Stimulated activated CD8-positive, alpha-beta memory T cell treated with anti-CD3 and anti-CD28 coated beads, Interleukin-4, amount 100 ng/mL, for 1 hour (primary cell): ENCODE measurements at places on chromosomes 7 and 10.

DNA sequence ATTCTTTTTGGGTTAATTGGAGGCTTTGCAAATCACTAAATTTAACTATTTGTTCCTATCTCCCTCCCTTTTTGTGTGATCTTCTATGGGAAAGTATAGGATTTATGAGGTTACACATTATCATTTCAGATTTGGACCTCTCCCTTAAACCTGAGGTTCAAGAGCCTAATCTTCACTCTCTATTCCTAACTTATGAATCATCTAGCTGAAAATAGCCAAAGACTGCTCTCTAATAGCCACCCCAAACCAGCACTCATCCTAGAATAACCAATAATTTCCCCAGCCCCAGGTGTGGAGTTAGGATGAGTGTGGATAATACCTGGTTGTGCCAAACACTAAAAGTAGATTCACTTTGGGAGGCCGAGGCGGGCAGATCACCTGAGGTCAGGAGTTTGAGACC is 499.2 kb downstream of the GFRA1 start:
- DNase-seq, result no peak

- no peak for DNase-seq
Observed at GRCh38 chr10:59360605-59361405, 1.5 kb downstream of the FAM13C start.

DNA sequence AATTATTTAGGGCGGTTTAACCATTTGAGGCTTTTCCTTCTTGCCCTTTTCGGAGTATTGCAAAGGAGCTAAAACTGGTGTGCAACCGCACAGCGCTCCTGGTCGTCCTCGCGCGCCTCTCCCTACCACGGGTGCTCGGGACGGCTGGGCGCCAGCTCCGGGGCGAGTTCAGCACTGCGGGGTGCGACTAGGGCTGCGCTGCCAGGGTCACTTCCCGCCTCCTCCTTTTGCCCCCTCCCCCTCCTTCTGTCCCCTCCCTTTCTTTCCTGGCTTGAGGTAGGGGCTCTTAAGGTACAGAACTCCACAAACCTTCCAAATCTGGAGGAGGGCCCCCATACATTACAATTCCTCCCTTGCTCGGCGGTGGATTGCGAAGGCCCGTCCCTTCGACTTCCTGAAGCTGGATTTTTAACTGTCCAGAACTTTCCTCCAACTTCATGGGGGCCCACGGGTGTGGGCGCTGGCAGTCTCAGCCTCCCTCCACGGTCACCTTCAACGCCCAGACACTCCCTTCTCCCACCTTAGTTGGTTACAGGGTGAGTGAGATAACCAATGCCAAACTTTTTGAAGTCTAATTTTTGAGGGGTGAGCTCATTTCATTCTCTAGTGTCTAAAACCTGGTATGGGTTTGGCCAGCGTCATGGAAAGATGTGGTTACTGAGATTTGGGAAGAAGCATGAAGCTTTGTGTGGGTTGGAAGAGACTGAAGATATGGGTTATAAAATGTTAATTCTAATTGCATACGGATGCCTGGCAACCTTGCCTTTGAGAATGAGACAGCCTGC is 3.1 kb downstream of the FZD1 start:
- no peak for DNase-seq

DNA sequence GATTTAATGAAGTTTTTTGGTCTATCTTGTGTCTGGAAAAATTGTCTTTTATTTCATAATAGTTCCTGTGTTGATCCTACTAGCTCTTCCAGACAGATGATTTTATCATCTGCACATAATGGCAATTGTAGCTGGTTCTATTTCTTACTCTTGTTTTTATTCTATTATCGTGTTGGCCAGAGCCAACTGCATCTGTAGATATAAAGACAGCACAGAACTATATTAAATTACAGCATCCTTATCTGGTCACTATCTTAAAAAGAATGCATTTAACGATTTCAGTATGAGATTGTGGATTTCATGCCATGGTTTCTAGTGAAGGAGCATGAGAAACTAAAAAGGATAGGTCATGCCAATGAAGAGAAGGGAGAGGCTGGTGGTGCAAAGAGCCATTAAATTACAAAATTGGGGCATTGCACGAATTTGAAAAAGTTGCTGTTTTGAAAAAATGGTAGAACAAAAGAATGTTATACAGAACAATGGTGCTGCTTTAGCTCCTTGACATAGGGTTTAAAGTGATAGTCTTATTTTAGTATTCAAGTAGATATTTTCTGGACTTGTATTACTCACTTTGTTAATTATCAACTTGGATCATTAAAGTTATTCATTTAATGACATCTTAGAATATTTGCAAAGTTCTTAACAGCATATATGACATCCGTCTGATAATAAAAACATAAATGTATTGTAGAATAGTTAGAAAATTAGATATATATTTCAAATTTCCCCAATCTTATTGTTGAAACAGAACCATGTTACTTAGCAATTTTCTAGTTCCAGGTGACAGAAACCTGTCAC is 1250.3 kb downstream of the REEP3 start:
- no peak for DNase-seq

DNA sequence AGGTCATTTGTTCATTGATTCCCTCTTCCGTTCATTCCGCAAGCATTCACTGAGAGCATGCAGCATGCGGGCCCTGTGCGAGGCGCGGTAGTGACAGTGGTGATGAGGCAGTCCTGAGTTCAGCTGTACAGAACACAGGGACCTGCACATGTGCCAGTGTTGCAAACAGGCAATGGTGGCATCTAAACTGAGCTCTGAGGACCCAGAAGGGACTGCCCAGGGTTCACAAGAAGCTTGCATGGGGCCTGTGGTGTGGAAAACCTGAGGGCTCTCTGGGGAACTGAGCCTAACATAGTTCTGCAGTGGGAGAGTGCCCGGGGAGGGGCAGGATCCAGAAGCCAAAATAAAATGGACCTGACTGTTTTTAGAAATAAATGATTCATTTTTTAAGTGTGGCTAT is 13.2 kb downstream of the ZNF488 start:
- no peak for DNase-seq

DNA sequence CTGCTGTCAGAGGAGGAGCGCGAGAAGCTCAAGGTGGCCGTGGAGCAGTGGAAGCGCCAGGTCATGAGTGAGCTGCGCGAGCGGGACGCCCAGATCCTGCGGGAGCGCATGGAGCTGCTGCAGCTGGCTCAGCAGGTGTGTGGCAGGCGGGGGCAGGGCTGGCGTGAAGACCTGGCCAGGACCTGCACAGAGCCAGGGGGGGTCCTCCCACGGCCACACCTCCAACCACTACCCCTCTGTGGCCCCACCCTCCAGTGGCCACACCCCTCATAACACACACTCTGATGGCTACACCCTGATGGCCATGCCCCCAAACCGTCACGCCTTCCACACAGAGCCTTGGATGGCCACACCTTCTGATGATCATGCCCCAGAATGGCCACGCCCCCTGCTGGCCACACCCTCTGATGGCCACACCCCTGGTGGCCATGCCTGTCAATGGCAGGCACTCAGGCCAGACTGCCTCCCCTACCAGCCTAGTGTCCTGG is 23.4 kb upstream of the DPYSL4 start:
- DNase-seq, result no peak

GRCh38 chr10:129934196-129934925 is 29.7 kb downstream of the EBF3 start:
- DNase-seq, result no peak

GRCh38 chr10:5913736-5914135 is 23.7 kb downstream of the FBH1 start:
- DNase-seq, result no peak

DNA sequence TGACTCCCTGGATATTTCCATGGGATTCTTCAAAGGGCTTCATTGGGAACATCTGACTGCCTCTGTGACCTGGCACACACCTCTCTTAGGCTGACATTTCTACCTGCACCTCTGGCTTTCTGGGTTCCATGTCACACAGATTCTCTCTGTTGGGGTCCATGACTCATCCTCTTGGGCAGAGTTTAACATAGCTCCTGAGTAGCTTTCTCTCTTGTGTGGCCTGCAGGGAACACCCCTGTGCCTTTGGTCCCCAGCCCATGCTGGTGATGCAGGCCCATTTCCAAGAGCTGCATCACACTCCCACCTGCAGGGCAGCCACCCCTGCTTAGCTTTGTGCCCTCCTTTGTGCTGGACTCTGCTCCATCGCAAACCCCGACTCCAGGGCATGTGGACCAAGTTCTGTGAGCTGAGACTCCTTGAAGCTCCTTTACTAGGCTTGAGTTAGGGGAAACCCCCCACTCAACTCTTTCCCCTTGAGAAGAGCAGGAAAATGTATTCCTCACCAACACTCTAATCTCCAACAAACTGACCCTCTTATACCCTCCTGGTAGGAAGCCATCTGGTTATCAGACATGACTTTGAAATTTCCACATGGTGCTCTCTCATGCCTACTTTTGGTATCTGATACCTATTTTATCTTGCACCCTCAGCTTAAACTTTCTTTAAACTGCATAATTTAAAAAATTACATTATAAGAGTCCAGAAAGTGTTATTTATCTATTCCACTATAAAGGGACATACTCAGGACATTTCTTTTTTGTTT is 93.3 kb downstream of the ZNF777 start:
- DNase-seq, result no peak

- no peak for DNase-seq
Observed at GRCh38 chr10:10493833-10494232, 523.8 kb upstream of the CELF2 start.

GRCh38 chr7:149778696-149779501 is 5.5 kb upstream of the ZNF467 start:
- DNase-seq, result no peak

DNA sequence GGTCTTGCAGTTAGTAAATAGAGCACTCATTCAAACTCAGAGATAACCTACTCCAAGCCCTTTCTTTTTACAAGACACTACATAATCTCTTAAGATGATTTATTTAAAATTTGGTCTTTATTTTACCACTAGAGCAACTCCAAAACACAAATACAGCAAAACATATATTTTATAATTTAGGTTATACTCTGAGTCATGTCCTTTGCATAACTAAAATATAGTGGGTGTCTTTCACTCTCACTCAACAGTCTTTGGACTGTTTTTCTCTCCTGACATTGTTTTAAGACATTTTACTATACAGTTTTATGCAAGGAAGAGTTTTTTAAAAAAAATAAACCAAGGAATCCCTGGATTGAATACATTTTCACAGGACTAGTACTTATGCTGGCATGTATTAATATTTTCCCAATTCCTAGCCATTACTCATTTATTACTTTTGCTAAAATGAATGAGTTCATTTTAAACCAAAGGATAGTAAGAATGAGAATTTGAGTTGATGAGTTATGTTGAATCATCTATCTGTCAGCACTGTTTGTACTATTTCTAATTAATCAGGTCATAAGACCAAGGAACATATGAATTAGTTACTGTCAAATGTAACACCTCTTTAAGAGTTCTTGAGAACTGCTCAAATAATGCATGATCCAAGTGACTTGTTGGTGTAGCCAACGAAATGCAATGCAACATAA is 303.1 kb upstream of the FZD1 start:
- DNase-seq, result no peak

DNA sequence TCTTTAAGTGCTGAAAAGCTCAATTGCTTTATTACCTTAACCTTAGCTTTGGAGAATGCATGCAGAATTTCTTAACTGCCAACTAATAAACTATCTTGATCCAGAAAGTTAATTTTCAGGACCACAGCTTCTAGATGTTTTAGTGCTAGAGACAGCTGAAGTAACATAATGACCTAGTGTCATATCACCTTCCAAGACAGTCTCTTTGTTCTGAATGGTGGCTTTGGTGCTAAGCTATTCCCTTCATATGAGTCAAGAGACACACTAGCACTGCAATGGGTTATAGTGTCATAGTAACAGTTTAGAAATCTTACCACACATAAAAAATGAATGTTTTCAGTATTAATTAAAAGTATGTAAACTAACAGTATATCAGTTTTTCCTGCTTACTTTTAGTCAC is 115.4 kb upstream of the LRRN3 start:
- no peak for DNase-seq

GRCh38 chr7:55060636-55061022 is 41.8 kb downstream of the EGFR start:
- no peak for DNase-seq

DNA sequence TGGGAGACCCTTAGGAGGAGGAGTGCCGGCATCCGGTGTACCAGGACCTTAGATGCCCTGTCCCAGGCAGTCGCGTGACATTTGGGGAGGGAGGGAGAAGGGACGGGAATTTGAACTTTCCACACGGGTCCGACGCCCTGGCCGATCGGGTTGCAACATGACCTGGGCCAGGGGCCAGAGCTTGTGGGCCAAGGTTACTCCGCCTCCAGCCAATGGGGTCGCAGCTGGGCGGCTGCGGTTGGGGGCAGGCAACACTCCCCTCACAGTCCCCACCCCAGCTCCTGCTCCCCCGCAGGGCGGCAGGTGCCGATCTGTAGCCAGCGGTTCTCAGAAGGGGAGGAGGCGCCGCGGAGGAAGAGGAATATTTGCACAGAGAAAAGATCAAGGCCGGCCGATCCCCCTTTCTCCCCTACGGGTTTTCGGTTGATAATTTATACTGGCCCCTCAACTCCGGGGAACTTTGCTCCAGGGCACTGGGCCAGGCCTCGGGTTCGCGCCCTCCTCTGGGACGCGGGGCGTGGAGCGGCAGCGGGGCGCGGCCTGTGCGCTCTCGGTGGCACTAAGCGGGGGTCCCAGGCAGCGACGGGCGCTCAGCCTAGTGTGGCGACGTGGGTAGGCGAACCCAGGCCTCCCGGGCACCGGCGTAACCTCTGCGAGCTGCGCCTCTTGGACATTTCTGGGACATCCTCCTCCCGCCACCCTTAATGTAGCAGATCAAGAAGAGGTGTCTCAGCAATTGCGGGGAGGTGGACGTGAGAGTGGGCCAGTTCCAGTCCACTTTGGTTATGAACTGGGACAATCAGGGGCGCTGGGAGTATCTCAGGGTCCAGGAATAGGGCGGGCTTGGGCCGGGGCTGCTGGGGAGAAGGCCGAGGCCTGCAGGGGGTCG is 1.2 kb downstream of the MLXIPL start:
- DNase-seq, result no peak

GRCh38 chr7:118286131-118286530 is 61.6 kb downstream of the ANKRD7 start:
- no peak for DNase-seq

- no peak for DNase-seq
Observed at GRCh38 chr7:101803203-101804087, 14.0 kb upstream of the CUX1 start.

DNA sequence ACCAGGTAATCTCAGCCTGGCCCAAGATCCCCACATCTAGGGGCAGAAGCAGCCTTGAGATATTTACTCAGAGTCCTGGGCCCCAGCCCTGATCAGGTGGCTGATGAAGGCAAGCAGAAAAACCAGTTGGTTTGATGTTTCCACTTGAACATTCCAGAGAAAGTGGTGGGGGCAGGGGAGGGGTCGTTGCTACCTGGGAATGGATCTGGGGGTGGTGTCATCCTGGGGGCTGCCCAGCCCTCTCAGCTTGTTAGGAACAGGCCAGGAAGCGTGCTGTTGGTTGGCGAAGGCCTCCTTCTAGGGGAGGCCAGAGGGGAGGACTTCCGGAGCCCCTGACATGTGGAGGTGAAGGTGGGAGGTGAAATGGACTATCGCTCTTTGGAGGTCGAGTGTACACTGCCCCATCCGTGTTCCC is 3.7 kb upstream of the ABHD11 start:
- no peak for DNase-seq

GRCh38 chr10:114632869-114633715 is 25.0 kb downstream of the ABLIM1 start:
- no peak for DNase-seq
